ENCODE measurements at places on chromosomes 11 and 22. TPM values are rescaled to one million over a fixed set of nuclear protein-coding genes. Genes with fewer than 3 reads are reported as not detected.

GRCh38 chr11:102168481-102168880 is 58.2 kb downstream of the YAP1 start:
- peaks cover 7% of the 10 kb centered on the region for H3K36me3 ChIP-seq
- no peaks in the 10 kb centered on the region for H3K27me3 ChIP-seq
- H3K27ac ChIP-seq = peak overlapping the region; percentile 31
- no peak overlapping the region for H3K4me3 ChIP-seq

DNA sequence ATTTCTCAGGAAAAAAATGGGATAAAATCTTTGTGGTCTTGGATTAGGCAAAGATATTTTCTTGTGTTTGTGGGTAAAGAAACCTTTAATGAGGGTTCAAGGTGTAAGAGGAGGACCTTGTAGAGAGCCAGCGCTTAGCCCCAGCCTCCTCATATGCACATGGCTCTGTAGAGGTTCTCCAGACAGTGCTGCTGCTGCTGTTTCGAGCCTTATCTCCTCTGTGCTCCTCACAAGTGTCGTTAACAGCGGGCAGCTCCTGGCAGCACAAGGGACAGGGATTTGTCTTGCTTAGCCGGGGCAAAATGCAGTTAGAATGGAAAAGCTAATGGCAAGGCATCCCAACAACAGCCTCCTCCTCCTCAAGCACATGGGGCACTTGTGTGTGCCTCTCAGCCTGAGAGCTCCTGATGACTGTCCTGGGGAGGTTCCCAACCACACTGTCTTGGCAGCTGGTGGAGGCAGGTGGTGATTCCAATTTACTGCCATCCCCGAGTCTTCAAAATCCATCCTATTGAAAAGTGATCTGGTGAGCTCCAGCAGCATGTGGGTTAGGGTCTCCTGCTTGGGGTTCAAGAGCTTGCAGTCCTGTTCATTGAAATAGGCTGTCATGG is 7.6 kb upstream of the MSANTD2 start:
- H3K4me3 ChIP-seq = no peak overlapping the region
- H3K4me1 ChIP-seq = no peaks in the 10 kb centered on the region
- H3K27me3 ChIP-seq = no peaks in the 10 kb centered on the region
- no peak overlapping the region for H3K27ac ChIP-seq
- DNase-seq = no peak

DNA sequence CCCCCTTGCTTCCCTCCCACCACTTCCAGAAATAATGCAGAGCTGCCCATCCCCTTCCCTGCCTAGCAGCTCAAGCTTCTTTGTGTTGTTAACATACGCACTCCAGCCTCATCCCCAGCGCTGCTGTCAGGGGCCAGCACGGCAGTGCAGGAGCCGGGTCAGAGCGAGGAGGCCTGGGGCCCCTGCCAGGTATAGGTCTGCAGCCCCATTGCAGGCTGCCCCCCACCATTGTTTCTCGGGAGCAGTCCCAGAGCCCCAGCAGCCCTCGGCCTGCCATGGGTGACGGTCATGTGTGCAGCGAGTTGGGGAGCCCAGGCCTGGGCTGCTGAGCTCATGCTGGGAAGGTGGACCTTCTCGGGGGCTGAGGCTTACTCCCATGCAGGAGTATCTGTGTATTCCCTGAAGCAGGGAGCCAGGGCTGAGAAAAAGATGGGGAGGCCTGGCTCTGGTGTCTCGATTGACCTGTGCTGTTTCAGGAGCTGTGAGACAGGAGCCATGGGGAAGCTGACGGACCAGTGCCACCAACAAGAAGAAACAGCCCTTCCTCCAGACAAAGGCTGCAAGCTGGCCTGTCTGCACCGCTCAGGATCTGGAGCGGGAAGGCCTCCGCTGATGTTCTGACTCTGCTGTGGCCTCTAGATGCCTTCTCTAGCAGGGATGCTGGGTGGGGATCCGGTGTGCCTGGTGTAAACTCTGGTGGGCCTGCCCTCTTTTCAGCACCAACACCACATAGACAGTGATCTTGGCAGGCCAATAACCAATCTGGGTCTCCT is 220.5 kb upstream of the B3GAT1 start:
- H3K27me3 ChIP-seq = no peaks in the 10 kb centered on the region
- no peaks in the 10 kb centered on the region for H3K4me1 ChIP-seq
- H3K4me3 ChIP-seq = no peak overlapping the region

DNA sequence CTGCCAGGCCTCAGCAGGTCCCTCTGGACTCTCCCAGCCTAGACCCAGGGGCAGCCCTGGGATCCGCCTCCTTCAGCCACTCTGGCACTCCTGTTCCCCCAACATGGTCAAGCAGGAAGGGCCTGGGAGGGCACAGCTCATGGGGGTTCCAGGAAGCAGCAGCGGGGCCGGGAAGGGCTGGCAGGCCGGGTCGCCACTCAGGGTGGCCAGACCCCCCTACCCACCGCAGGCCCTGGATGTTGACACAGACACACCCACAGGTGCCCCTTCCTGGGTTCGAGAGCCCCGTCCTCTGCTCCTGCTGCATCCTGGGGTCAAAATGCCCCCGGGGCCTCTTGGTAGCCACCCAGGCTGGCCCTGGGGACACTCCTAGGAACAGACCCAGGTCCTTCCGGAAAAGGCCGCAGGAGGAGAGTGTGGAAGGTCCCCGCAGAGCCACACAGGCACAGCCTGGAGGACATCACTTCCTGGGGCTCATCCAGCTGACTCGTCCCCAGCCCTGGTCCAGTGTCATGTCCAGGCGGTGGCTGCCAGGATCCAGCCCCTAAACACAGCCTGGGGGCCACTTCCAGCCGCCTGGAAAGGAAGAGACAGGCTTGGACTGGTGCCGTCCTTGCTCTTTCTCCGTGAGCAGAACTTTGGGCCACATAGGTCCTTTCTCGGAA is 6.8 kb upstream of the PIM3 start:
- H3K27me3 ChIP-seq = no peaks in the 10 kb centered on the region
- H3K27ac ChIP-seq = peak overlapping the region; percentile 19
- no peak for DNase-seq
- H3K36me3 ChIP-seq = no peaks in the 10 kb centered on the region

GRCh38 chr11:12079726-12080556 is 30.4 kb upstream of the MICAL2 start:
- H3K27ac ChIP-seq = peak overlapping the region; percentile 83
- H3K36me3 ChIP-seq = no peaks in the 10 kb centered on the region
- H3K4me1 ChIP-seq = peaks cover 40% of the 10 kb centered on the region
- H3K27me3 ChIP-seq = no peaks in the 10 kb centered on the region

LRRC4C gene
- not detected for total RNA-seq

GRCh38 chr11:24056051-24056450 is 440.8 kb upstream of the LUZP2 start:
- H3K4me1 ChIP-seq = no peaks in the 10 kb centered on the region
- no peak overlapping the region for H3K27ac ChIP-seq

- H3K4me1 ChIP-seq = no peaks in the 10 kb centered on the region
- DNase-seq = no peak
- no peaks in the 10 kb centered on the region for H3K36me3 ChIP-seq
- H3K4me3 ChIP-seq = peak overlapping the region; percentile 21
- no peak overlapping the region for H3K27ac ChIP-seq
These were observed 99.5 kb downstream of the CASP12 start for GRCh38 chr11:104798789-104799188.

MAPK8IP2 gene
- total RNA-seq = not detected

MIAT gene
- 0.53 TPM for total RNA-seq

TIGD3 gene
- total RNA-seq = not detected

OR5AL1 gene
- not detected for total RNA-seq

Data from ascending aorta (tissue), 2 donors.